ENCODE measurements at places on chromosomes 3 and 15.

DNA sequence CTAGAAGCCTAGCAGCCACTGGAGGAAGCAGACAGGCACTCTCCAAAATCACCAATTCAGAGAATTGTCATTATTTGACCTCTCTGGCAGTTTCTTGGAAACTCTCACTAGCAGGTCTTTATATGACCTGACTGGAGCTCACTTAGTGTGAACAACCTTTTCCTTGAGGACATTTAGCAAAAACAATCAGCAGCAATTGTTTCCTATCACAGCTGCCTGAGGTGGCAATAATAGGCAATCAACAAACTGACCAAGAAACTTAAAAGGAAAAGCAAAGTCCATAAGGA, 162.4 kb upstream of the STT3B start:
- no peak for DNase-seq

DNA sequence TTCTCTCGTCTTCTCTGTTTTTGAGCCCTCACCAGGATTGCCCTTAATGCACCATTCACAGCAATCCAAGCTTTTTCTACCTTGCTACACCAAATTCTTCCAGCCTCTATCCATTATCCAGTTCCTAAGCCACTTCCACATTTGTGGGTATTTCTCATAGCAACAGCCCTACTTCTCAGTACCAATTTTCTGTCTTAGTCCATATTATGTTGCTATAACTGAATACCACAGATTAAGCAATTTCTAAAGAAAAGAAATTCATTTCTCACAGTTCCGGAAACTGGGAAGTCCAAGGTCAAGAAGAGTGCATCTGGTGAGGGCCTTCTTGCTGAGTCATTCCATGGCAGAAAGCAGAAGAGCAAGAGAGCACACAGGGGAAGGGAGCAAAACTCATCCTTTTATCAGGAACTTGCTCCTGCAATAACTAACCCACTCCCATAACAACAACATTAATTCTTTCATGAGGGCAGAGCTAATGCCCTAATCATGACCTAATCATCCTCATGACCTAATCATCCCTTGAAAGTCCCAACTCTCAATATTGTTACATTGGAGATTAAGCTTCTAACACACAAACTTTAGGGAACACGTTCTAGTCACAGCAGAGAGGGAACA, 9.7 kb upstream of the EIF1B start:
- DNase-seq, result no peak

GRCh38 chr15:75533945-75534344, 45.2 kb downstream of the PTPN9 start:
- DNase-seq, result no peak

GRCh38 chr3:194161131-194162045, 25.4 kb downstream of the HES1 start:
- no peak for DNase-seq

DNA sequence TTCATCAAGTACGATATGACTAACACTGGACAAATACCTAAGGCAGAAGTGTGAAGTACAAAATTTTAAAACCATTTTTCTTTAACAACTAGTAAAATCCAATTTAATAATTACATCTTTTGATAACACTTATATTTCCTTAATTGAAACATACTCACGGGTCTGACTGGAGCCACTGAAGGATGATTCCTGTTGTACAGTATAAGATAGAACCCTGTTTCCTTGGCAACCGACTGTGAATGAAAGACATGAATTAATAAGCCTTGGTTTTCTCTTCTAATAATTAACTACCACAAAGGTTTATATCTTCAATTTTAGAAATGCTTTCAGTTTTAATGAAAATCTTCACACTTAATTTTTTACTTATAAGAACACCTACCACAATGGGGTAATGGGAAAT, 19.4 kb downstream of the DHX36 start:
- no peak for DNase-seq

DNA sequence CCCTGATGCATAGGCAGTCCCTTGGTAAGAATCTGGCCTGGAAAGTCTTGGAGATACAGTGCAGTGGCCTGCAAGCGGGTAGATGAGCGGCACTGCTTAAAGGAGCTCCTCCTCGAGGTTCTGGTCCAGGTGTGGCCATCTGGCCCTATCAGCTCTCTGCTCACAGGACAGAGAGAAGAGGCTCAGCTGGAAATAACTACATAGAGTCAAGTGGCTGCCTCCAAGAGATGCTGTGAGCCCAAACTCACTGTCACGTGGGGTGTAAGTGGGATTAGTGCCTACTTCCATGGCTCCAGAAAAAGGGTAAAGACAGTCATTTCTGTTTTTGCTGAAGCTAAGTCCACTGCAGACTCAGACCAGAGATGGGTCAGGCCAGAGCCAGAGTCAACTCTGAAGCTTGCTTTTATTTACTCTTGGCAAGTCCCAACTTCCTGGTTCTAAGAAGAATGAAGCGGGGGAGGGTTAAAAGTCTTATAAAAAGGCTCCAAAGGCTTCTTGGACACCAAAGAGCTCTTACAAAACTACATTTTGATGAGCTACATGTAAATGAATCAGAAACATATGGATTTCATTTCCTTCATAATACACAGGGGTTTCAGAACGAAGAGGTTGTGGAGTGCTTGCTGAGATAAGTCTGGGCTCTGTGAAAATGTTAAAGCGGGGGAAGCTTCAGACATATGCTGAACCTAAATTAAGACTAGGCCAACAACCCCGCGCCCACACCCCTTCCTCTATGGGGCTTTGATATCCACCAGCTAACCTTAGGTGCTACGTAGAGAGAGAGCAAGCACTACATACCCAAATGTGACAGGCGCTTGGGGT, 77.1 kb downstream of the PDZRN3 start:
- no peak for DNase-seq

DNA sequence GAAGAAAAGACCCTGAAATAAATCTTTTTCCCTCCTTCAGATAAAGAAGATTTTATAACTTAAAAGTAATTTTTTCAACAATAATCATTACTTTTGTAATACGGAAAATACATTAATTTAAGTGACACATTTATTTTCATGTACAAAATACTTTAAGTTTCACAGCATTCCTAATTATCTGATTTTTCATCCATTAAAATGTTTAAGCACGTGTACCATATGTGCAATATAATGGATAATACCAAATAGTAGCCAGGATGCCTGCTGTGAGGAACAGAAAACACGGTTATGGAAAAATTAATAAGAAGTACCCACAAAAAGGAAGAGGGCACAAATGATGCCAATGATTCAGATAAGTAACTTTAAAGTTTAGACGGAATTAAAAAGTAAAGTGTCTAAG, 33.5 kb downstream of the ADAM10 start:
- no peak for DNase-seq

- no peak for DNase-seq
These were observed 475.2 kb upstream of the IL12A start for GRCh38 chr3:159513444-159513843.

DNA sequence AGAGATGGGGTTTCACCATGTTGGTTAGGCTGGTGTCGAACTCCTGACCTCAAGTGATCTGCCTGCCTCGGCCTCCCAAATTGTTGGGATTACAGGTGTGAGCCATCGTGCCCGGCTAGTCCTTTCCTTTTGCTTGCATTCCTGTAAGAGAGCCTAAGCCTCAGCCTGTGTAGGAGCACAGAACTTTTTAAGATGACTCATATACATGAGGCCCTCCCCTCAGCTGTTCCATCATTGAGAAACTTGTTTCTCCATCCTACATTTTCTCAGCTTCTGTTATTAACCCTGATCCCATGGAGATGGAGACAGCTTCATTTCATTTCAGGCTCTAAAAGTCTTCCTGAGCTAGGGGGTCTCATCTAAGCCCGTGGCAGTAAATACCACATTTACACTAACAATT, 123.3 kb downstream of the PLOD2 start:
- DNase-seq, result no peak

- no peak for DNase-seq
These were observed 706 bp upstream of the RPL35A start for GRCh38 chr3:197949191-197949777.

- DNase-seq, result no peak
These were observed 19.4 kb downstream of the TPM1 start for GRCh38 chr15:63061975-63062374.

DNA sequence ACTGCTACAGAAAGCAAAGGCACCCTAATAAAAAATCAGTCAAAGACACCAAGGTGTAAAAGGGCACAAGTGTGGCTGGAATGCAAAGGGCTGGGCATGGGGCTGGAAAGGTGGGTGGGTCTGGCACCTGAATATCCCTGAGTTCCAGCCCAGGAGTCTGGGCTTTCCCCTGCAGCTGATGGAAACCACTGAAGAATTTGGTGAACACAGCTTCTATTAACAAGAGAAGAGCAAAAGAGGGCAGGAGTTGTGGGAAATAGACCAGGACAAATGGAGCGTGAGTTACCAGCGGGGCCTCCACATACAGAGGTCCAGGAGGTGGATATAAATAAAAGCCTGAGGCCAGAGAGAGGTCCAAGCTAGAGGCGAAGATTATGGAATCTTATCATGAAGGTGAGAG, 45.1 kb upstream of the TPM1 start:
- DNase-seq, result no peak

- DNase-seq, result no peak
These were observed 35.6 kb upstream of the CD96 start for GRCh38 chr3:111506435-111506834.

GRCh38 chr15:34682674-34683073, 72.1 kb downstream of the GJD2 start:
- DNase-seq, result no peak

DNA sequence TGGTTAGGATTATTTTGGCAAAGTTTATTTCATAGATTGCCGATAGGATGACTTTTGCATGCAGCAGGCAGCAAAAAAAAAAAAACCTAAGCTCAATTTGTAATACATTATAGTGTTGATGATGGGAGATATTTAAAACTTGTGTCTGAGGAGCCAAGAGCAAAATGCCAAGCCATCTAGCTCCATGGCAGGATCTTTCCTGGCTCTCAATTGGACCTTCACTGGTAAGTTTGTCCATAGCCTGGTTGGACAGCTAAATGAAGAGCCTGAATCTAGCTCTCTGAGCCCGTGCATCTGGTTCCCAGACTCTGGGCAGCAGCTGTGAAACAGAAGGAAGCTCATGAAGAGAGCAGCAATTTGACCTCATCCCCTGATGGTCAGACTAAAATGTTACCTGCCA, 17.5 kb downstream of the STAC start:
- DNase-seq, result no peak

DNA sequence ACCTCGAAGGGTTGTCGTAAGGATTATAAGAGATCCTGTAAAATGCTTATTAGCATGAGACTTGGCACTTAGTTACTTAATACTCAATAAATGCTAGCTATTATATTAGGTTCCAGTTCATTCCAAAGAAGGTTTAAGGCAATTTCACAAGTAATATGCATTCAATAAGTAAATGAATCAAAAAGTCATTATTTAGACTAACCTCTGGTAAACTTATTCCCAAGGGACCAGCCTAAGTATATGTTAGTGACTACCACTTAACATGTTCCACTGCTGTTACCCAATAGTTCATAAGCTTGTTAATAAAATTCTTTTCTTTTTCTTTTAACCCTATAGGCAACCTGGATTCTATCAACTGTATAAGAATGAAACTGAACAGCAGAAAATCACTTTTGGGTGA, 5.1 kb downstream of the PDCD10 start:
- no peak for DNase-seq

GRCh38 chr3:100269001-100269400, 8.2 kb downstream of the TBC1D23 start:
- no peak for DNase-seq

- no peak for DNase-seq
These were observed 231.3 kb upstream of the SATB1 start for GRCh38 chr3:18656410-18656809.

GRCh38 chr15:32028921-32029320, 1.4 kb upstream of the CHRNA7 start:
- no peak for DNase-seq

GRCh38 chr3:109702976-109703375, 365.6 kb upstream of the DPPA4 start:
- no peak for DNase-seq

GRCh38 chr3:179666436-179667035, 13.7 kb downstream of the USP13 start:
- no peak for DNase-seq

DNA sequence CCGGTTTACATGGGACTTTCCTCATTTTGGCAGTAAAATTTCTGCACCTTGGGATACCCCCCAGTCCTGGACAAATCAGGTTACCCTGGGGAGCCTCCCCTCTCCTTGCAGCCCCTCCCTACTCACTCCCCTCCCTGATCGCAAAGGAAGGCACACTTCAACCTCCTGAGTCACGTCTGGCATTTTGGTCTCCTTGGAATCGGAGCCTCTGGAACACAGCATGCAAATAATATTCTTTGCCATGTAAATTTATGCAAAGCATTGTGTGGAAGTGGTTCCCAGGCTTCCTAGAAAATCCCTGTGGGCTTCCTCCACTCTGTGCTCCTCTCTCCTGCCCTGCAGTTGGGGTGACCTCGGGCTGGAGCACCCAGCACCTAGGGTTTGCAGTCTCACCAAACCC, 11.6 kb downstream of the SCN5A start:
- no peak for DNase-seq

- DNase-seq, result no peak
These were observed 419.5 kb downstream of the LPP start for GRCh38 chr3:188573291-188573940.

- DNase-seq, result no peak
These were observed 60.0 kb upstream of the CHD2 start for GRCh38 chr15:92840149-92840548.

DNA sequence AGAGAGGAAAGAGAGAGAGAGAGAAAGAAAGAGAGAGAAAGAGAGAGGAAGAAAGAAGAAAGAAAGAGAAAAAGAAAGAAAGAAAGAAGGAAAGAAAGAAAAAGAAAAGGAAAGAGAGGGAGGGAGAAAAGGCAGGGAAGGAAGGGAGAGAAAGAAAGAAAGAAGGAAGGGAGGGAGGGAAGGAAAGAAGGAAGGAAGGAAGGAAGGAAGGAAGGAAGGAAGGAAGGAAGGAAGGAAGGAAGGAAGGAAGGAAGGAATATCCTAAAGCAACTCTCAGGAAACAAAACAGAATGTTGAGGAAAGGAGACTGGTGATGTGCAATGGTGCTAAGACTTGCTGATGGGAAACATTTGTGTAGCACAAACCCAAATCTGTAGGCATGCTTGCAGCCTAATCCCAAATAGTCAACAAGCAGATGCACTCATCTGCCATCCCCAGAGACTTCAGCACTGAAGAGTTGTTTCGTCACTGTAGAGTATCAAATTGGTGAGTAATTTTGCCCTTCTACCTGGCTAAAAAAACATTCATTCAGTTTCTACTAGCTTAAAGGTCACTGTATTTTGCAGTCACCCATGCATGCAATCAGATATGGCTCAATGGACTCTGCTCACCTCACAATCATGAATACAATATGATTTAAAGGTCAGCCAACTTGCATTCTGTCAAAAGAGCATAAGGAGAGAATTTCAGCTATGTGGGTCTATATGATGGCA, 480.3 kb downstream of the FGF12 start:
- DNase-seq, result no peak

GRCh38 chr3:5019411-5020241, 40.4 kb downstream of the BHLHE40 start:
- DNase-seq, result peak; percentile 29

- DNase-seq, result no peak
These were observed 185.7 kb downstream of the LPP start for GRCh38 chr3:188339410-188340295.
